ENCODE measurements at places on chromosomes 11 and 22.

DNA sequence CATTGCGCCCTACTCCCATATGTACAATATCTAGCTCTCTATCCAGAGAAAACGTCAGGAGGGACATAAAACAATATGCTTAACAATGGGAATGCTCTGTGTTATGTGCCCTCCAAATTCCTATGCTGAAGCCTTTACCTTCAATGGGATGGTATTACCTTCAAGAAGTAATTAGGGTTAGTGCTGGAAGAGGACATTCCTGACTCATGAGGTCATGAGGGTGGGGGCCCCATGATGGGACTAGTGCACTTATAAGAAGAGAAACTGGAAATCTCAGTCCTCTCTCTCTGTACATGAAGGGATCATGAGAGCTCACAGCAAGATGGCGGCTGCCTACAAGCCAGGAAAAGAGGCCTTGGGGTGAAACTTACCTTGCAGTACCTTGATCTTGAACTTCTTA is 20.3 kb downstream of the MMP20 start:
- no peak for DNase-seq

- no peak for DNase-seq
Observed at GRCh38 chr22:31923136-31923535, 21.2 kb upstream of the YWHAH start.

DNA sequence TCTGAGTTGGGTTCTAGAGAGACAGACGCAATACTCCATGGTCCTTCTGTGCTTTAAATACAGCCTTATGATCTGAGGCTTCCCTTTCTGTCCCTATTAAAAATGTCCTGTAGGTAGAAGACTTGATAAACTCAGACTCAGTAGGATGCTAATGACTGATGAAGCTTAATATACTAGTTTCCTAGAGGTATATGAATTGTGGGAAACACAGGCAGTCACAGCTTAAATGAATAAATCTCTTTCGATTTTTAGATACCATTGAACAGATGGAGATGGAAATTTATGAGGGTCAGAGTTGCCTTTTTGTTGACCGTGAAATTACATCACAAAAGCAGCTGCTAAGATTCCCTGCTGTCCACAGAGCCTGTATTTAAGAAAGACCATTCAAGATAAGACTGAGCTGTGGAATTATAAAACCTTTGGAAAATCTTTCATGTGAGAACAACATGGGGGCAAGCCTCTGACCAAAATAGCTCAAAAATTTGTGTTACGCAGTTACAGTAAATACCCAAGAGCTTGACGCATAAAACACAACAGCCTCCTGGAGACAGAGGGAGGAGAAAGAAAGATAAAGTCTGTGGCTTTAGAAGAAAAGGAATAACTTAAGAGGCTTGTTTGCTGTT is 172.3 kb downstream of the AASDHPPT start:
- DNase-seq: no peak

DNA sequence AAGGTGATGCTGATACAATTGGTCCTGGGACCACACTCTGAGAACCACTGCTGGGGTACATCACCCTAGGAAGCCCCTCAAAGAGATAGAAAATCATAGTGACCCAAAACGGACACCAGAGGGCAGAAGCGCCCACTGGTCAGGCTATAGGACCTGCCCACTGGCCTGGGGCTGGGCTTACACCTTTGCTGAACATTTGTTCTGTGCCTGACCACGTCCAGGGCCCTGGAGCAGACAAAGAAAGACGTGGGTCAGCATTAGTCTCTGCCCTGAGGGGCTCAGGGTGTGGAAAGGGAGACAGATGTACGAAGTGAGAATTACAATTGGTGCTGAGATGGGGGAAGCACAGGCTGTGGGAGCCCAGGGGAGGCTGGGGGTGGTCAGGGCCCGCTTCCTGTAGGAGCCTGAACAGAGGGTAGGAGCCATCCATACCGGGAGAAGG is 14.4 kb upstream of the SERPINH1 start:
- DNase-seq: no peak

- DNase-seq: no peak
Observed at GRCh38 chr11:2217211-2218030, 45.8 kb upstream of the TH start.

DNA sequence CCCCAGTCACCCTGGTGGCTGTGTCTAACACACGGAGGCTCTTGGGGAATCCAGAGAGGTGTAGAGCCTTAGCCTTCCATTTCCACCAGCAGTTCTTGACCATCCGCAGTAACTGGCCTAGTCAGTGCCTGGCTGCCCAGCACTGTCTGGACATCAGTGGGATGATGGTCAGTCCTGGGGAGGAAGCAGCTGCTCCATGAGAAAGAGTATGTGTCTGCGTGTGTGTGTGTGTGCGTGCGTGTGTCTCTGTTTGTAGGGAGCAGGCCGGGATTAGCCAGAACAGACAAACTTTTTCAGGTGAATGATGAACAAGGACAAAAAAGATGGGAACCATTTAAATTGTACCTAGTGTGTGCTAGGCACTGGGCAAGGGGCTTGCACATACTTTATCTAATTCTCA is 109.3 kb upstream of the SYT13 start:
- DNase-seq: no peak

DNA sequence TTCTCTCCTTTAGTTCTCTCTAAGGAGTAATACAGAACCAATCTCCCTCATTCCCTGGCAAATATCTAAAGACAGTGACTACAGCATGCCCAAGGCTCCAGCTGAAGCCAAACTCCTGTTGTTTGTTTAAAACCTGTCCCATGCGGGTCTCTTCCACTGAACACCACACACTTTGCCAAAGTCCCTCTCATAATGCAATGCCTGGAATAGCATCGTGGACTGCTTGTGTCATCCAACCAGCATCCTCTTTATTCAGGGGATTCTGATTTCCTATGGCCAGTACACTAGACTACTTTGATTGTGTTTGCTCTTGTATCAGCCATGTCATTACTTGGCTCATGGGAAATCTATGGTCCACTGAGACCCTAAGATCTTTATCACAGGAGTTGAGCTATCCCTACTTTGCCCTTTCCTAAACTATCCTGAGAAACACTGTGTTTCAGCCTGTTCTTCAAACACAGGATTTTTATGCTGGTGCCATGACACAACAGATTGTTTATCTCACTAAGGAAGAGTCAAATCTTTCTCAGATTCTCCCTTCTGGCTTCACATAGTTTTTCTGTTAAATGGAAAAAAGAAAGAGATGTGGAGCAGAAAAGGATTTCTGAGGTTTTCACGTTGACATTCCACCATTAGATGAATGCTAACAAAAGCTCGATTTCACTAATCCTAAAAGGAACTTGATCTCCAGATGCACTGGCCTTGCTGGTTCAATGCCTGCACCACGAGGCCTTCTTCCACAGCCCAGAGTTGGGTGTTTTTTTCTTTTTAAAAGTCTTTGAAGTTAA is 15.9 kb upstream of the IRAG1 start:
- no peak for DNase-seq

- DNase-seq: no peak
Observed at GRCh38 chr22:22569218-22569617, 10.2 kb upstream of the PRAME start.

GRCh38 chr22:40244586-40244985 is 66.9 kb downstream of the TNRC6B start:
- no peak for DNase-seq

- no peak for DNase-seq
Observed at GRCh38 chr11:1888811-1889210, 2.9 kb downstream of the PRR33 start.

- no peak for DNase-seq
Observed at GRCh38 chr22:44702479-44703198, 635 bp downstream of the PRR5 start.

GRCh38 chr22:19579115-19579811 is 55.1 kb upstream of the CLDN5 start:
- no peak for DNase-seq

DNA sequence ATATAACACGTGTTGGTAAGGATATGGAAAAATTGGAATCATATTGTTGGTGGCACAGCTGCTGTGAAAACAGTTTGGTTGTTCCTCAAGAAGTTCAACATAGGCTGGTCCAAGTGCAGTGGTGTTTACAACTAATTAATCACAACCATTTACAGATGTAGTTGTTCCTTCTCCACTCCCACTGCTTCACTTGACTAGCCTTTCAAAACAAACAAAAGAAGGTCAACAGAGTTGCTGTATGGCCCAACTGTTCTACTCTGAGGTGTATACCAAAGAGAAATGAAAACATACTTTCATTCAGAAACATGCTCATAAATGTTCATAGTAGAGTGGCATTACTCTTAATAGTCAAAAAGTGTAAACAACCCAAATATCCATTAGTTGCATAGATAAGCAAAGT is 36.6 kb upstream of the ACAT1 start:
- DNase-seq: no peak

DNA sequence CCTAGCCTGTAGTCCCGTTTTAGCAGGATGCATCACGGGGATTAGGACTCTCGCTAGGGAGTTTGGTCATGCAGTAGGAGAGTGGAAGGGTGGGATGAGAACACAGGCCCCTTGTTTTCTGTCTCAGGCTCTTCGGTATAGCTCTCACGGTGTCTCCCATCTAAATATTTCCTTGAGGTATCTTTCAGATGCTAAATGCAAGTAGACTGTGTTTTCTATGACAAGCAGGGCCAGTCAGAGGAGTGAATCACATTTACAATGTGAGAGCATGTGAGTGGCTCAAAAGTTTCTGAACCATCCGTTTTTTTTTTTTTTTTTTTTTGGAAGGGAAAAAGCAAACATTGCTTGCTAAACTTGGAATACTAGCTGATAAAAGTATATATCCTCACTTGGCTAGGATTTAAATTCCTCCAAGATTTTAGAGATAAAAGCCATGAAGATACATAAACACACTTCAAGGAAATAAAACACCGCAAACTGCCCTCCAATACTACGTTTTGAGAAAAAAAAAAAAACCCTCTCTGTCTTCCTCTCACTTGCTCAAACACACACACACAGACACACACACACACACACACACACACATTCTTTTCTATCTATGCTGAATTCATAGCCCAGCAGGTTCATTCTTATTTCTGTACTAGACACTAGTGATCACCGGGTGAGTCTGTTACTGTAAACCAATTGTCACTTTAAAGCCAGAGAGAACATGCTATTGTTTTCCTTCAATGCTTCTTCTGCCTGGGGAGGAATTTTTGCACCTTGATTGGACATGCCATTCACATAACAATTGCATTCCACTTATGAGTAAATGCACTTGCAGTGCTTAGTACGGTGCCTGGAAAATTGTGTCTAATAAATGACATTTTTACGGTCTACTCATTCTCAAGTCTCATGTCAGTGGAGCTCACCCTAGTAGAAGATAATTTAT is 224.6 kb upstream of the CCDC90B start:
- no peak for DNase-seq

GRCh38 chr11:111120696-111121302 is 124.7 kb upstream of the POU2AF2 start:
- DNase-seq: no peak

DNA sequence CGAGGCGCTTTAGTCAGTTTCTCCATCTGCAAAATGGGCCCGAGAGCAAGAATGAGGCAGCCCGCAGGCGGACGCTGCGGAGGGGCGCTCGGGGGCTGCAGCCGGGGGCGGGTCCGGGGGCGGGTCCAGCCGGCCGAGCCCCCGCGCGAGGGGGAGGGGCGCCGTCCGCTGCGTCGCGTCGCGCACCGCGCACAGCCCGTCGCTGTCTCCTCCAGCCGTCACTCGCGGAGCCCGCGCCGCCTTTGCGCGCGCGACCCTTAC is 282 bp downstream of the PC start:
- no peak for DNase-seq

DNA sequence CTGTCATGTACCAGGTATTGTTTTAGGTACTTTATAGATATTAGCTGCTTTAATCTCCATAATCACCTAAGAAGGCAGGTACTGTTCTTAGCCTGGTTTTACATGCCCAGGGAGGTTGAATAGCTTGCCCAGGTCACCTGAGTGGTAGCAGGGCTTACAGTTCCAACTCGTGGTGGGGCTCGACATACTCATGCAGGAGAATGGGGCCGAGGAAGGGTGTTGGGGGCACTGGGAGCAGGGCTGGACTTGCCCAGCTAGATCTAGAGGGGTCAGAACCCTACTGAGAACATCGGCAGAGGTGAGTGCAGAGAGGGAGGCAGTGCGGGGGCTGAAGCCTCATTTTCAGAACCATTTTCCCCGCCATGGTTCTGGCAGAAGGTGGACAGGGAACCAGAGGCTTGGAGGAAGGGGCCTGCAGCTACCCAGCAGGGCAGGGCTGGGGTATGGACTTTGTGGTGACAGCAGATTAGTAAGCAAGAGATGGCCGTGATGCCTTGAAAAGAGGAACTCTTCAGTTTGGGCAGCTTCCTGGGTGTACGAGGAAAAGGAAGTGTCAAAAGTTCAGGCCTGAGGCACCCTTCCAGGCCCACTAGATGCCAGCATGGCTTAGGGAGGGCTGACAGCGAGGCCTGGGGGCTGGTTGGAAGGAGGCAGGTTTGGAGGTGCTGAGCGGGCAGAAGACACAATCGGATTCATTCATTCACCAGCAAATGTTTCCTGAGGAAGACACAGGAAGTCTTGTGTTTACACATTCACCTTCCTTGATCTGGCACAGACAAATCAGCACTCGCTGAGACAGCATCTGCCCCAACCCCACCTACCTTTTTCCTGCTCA is 54.7 kb upstream of the LYVE1 start:
- no peak for DNase-seq

Measured in stimulated activated CD4-positive, alpha-beta T cell treated with anti-CD3 and anti-CD28 coated beads, Interleukin-1b, Interleukin-23, amount 100 ng/mL, for 1 hour (primary cell).